ENCODE measurements at places on chromosomes 5 and 9.
A peak's percentile ranks its signal among the peaks of the same experiment; 100 is the strongest.

DNA sequence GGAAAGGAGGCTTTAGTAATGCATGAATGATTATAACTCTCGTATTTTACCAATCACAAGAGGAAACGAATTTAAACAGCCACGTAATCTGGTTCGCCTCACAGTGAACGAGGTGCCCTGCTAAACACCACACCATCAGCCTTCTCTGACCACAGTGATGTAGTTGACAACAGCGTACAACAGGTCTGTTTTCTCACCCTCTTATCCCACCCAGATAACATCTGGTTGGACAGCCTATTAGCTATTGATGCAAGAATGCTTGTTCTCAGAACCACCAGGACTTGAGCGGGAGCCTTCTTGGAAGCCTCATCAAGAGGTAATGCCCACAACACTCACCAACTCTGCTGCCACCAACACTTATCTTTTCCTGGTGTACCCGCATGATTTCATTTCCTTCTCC, 23.3 kb downstream of the SLC1A3 start:
- no peak for DNase-seq

GRCh38 chr5:180071531-180072255, at the start of gene RNF130:
Gene RNF130 (minus strand): TSS chr5:180071759. CDS start chr5:180071702, 57 bp downstream.
- DNase-seq = peak; percentile 67

DNA sequence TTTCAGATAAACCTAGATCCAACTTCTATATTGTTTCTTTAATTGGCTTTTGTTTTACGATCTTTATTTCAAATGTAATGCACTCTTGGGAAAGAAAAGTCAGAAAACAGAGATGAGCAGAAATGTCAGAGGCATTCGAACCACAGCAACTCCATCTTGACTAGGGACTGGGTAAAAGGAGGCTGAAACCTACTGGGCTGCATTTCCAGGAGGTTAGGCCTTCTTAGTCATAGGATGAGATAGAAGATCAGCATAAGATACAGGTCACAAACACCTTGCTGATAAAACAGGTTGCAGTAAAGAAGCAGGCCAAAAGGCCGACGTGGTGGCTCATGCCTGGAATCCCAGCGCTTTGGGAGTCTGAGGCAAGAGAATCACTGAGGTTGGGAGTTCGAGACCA, 30.5 kb upstream of the DAPK1 start:
- no peak for DNase-seq

- DNase-seq = no peak
Measured at GRCh38 chr5:141941779-141942178, 16.2 kb downstream of the PCDH12 start.

DNA sequence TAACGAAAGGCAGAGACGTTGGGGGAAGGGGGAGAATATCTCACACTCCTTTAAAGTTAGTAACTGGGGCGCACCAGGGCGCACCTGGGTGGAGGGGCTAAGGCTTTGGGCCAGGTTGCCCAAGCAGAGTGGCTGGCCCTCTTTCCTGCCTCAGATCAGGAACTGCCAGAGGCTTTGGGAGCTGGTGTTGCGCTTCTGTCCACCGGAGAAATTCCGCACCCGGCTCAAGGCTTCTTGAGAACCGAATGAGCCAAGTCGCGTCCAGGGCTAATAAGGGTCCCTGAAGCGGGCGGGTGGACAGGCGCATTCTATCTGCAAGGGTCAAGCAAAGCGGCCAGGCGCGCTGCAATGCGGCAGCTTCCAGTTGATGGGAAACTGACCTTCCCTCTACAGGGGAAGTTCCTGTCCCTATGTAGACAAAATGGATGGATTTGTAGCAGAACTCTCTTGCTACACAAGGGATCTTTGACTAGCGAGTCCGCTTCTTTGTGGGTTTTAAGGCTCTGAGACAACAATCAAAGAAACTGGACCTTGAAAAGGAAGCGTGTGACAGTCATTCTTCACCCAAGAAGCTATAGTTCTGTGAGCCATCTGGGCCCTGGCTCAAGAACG, 5.5 kb downstream of the PAX5 start:
- DNase-seq = no peak

GRCh38 chr5:78792345-78793055, 143.9 kb upstream of the LHFPL2 start:
- no peak for DNase-seq

DNA sequence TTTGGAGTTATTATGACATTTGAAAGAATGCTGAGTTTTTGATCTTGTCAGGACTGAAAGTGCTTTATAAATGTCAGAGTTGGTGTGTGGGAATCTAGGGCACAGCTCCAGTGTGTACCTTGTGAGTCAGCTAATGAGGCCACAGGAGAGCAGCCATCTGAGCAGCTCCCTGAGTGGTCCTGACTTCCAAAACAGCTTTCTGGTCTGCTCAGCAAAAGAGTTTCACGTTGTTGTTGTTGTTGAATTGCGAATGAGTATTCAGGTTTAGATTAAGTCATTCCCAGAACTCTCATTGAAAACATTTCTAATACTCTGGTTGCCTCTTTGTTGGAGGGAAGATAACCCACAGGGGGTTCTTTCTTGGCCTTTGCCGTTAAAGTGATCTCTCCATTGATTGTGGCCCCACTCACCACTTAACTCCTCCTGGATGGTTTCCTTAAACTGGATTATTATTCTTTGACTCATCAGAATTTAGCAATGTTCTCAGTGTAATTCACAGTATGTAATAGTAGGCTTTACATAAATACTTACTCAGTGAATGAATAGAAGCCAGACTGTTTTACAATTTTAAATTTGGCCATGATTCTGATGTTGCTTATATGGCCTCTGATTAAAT, 125.1 kb upstream of the SGCD start:
- DNase-seq = no peak

- DNase-seq = no peak
Measured at GRCh38 chr5:110496276-110496675, 230.2 kb downstream of the TMEM232 start.

GRCh38 chr9:93009337-93010015, 49.0 kb upstream of the SUSD3 start:
- no peak for DNase-seq

DNA sequence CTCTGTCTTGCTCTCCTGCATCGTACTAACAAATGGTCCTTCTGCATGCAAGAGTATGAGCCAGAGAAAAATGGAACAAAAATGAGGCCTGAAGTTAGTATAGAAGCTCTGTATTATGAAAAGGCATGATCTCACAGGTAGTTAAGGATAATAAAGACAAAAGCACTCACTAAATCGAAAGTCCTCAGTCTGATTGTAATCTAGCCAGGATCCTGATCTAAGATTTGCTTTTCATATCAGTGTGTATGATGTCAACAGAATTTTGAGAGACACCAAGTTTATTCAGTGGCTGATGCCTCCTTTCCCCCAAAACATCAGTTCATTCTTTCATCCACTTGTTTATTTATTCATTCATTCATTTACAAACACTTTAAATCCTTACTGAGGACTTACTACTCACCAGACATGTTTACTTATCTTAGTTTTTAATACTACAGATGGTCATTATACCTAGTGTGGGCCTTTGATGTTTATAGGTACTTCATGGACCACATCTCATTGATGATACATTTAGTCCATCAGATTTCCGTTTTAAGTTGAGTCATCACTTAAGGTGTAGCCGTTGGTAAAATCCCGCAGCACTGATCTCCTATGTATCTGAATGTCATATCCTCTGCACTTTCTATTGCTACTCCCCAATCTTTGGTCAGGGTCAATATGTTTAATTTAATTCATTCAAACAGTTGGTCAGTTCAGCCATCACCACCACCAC, 105.2 kb upstream of the DHFR start:
- DNase-seq = no peak

GRCh38 chr5:166281433-166281832, 2010.0 kb upstream of the WWC1 start:
- no peak for DNase-seq

GRCh38 chr5:57931807-57932206, 449.2 kb upstream of the ACTBL2 start:
- no peak for DNase-seq

- DNase-seq = no peak
Measured at GRCh38 chr5:78912085-78912771, 72.9 kb downstream of the ARSB start.

GRCh38 chr5:57441557-57441956, 41.1 kb downstream of the ACTBL2 start:
- peak; percentile 15 for DNase-seq

DNA sequence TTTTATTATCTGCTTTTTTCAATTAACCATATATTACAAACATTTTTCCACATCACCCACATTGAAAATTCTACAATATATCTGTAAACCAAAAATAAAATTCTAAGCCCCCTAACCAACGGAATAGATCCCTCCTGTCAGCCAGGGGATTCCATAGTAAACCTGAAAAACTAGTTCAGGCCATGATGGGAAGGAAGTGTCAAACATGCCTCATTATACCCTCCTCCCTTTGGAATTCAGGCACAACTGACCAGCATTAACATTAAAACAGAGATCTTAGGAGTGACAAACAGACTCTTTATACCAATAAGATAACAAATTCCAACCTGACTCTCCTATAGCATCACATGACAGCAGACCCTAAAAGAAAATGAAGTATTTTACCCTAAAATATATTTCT, 113.7 kb upstream of the DMRT1 start:
- DNase-seq = no peak

GRCh38 chr5:140791089-140791488, 3.6 kb upstream of the PCDHA2 start:
- no peak for DNase-seq

GRCh38 chr9:124666642-124667041, 104.5 kb downstream of the NR6A1 start:
- no peak for DNase-seq

DNA sequence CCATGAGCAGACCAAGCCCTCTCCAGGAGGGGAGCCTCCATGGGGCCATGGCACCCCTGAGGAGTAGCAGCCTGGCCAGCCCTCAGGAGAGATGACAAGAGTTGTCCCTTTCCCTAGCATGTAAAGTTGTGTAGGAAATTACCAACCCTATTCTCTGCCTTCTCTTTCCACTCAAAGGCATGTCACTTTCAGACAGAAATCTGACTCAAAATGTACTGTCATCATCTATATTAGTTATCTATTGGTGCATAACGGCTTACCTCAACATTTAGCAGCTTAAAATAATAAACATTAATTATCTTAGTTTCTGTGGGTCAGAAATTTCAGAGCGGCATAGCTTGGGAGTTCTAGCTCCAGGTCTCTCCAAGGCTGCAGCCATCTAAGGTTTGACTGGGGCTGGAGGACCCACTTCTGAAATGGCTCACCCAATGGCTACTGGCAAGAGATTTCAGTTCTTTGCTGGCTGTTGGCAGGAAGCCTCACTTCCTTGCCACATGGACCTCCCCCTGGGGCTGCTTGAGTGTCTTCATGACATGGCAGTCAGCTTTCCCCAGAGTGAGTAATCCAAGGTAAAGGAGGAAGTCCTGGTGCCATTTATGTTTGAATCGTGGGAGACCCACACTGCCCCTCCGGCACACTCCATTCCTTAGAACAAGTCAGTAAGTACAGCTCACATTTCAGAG, 632.3 kb downstream of the CCDC171 start:
- DNase-seq = no peak

GRCh38 chr9:84593352-84593751, 76.2 kb upstream of the NTRK2 start:
- no peak for DNase-seq

- DNase-seq = no peak
Measured at GRCh38 chr5:2170761-2171160, 288.0 kb upstream of the IRX4 start.

DNA sequence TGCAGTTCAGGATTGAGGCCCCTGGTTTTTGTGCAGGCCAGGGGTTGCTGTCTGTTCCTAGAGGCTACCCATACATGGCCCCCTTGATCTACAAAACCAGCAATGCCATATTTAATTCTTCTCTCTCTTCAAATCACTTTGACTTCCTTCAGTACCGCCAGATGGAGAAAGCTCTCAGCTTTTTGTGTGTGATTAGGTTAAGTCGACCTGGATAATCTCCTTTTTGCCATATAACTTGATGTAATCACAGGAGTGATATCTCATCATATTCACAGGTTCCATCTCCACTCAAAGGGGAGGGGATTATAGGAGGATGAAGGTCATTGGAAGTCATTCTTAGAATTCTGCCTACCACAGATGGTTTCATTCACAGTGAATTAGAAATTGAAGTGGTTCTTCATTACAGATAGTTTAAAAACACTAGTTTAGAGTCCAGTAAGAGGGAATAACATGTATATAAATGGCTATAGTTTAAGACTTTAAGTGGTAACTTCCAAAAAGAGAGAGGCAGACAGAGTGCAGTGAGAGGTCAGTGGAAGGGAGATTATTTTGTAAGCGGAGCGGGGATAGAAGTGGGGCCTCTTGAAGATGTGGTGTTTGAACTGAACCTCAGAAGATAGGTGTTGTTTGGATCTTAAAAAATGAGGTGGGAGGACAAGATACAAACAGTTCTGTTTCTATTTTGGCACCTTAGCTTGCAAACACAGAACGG, 85.9 kb downstream of the GALNT10 start:
- DNase-seq = peak; percentile 95

GRCh38 chr5:164893071-164893470, 1387.7 kb downstream of the MAT2B start:
- no peak for DNase-seq

- no peak for DNase-seq
Measured at GRCh38 chr9:69120380-69121154, 53.5 kb upstream of the TJP2 start.

GRCh38 chr9:128409978-128410377, 10.7 kb upstream of the CERCAM start:
- no peak for DNase-seq

All from NCI-H524 (cell line).